ENCODE measurements at places on chromosomes 3 and 15. TPM values are rescaled to one million over a fixed set of nuclear protein-coding genes. Genes with fewer than 3 reads are reported as not detected.

MORC1 gene
- total RNA-seq = not detected

GRCh38 chr3:94935738-94936580 lies 873.1 kb downstream of the NSUN3 start:
- no peak for DNase-seq
- H3K27ac ChIP-seq = no peak overlapping the region
- H3K36me3 ChIP-seq = no peaks in the 10 kb centered on the region
- H3K4me1 ChIP-seq = no peaks in the 10 kb centered on the region

DNA sequence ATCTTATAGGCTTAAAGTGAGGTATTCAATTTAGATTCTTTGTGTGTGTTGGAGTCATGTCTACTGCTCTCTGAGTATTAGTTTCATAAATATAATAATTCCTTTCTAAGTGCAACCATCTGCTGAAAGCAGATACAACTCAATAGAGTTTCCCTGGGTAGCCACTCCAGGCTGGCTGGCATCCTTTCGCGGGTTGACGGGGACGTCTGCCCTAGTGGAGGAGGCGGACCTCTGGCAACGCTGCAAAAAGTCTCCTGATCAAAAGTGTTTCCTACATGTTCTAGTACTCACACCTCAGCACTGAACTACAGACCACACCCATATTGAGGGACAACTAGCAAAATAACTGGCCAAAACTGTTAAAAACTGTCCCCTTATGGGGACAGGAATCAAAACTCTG lies 2.5 kb downstream of the MOBP start:
- no peak overlapping the region for H3K4me3 ChIP-seq
- no peaks in the 10 kb centered on the region for H3K4me1 ChIP-seq
- no peak overlapping the region for H3K27ac ChIP-seq
- H3K36me3 ChIP-seq = no peaks in the 10 kb centered on the region
- H3K27me3 ChIP-seq = peaks cover 8% of the 10 kb centered on the region

PCYT1A gene
- 41.2 TPM for total RNA-seq

SH3GL3 gene
- total RNA-seq = not detected

GRCh38 chr15:92460023-92460422 lies 66.3 kb downstream of the ST8SIA2 start:
- H3K27me3 ChIP-seq = no peaks in the 10 kb centered on the region
- no peak overlapping the region for H3K4me3 ChIP-seq
- no peaks in the 10 kb centered on the region for H3K36me3 ChIP-seq
- DNase-seq = no peak
- H3K27ac ChIP-seq = no peak overlapping the region
- H3K4me1 ChIP-seq = no peaks in the 10 kb centered on the region
